ENCODE measurements at places on chromosomes 11 and 22. TPM values are rescaled to one million over a fixed set of nuclear protein-coding genes. Genes with fewer than 3 reads are reported as not detected.

GRCh38 chr11:73980001-73980961, 2.4 kb downstream of the UCP2 start:
- no peak for DNase-seq

- no peak for DNase-seq
Observed at GRCh38 chr11:23569134-23569533, 708.9 kb upstream of the CCDC179 start.

DNA sequence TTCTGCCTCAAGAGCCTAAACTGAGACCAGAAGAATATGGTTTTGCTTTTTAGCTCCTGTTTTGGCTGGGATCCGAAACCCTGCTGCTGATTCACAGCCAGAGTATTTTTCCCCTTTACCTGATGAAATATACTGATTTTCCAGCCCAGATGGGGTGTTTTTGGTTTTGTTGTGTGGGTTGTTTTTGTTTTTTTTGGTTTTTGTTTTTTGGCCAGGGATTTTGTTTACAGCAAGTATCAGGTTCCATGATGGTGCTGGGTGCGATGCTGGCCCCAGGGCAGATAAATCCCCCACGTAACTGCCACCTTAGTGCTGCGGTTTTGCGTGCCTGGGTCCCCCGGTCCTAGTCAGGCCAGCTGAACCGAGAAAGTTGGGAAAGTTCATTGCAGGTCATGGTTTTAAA, 103.7 kb downstream of the ZBTB16 start:
- no peak for DNase-seq

PKP3 gene
- not detected for total RNA-seq

DNA sequence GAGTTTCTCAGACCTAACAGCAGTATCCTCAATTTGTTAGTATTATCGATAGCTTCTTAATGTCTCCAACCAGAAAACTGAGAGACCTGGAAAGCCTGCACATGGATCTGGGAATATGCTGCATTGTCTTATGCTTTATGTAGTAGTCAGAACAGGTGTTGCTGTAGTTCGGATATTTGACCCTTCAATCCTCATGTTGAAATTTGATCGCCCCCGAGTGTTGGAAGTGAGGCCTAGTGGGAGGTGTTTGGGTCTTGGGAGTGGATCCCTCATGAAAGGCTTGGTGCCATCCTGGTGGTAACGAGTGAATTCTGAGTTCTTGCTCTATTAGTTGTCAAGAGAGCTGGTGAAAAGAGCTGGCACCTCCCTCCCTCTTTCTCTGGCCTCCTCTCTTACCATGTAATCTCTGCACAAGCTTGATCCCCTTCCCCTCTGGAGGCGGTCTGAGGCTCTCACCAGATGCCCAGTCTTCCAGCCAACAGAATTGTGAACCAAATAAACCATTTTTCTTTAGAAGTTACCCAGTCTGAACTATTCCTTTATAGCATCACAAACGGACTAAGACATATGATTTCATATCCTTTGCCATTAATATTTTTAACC, 227.1 kb downstream of the DDX10 start:
- DNase-seq, result no peak

GRCh38 chr11:110988671-110989070, 256.9 kb upstream of the POU2AF2 start:
- DNase-seq, result no peak

- no peak for DNase-seq
Observed at GRCh38 chr11:121711939-121712338, 259.2 kb upstream of the SORL1-AS1 start.

DNA sequence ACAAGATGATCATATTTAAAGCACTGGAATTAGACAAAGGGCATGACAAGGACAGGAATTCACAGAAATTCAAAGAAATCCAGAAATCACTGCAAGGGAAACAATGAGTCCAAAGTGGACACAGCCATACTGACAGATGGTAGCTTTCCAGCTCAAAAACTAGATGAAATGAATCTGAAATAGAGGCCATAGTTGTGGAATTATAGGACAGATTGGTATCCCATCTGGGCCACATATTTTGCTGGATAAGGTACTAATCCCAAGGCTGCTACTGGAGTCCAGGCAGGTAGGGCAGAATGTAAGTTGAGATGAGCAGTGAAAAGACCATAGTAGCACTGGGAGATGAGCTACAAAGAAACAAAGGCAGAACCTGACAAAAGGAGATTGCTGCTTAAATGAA, 258.3 kb upstream of the ANO3 start:
- DNase-seq, result no peak

GRCh38 chr11:26662916-26663315, 58.9 kb downstream of the SLC5A12 start:
- no peak for DNase-seq

DNA sequence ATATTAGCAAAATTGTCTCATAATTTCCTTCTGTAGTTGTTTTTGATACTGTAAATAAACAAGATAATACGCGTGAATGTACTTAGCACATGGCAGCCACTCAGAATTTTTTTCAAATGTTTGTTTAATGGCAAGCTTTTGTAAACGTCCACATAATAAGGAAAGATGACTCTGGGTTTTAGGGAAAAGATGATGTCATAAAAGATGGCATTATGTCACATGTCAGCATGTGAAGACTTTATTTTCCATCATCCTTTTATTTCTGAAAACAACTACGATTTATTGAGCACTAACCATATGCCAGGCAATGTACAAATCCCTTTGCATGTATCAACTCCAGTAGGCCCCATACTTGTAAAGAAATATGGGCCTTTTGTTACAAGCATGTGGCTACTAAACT, 139.9 kb downstream of the C11orf91 start:
- no peak for DNase-seq

TMPRSS13 gene
- 1.1 TPM for total RNA-seq

GRCh38 chr11:113001709-113002108, 40.5 kb downstream of the NCAM1 start:
- DNase-seq, result no peak

DNA sequence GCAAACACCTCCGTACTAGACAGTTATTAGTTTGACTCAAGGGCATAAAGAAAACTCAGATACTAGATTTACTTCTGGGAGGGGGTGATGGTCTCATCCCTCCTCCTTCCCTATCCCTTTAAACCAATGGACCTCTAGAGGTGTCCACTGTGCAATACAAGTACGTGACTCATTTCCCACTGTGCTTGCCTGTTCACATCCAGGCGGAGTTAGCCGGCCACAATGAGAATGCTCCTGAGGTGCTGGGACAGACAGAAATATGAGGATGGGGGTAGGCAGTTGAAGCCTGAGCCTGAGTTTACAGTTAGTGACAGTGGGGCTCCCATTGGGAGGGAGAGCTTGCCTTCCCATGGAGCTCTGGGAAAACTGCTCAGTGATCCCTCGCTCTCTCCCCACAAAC, 8.4 kb upstream of the PMM1 start:
- no peak for DNase-seq
